Stimulated activated CD8-positive, alpha-beta memory T cell treated with anti-CD3 and anti-CD28 coated beads, Interleukin-4, amount 100 ng/mL, for 48 hours (primary cell): ENCODE measurements at places on chromosomes 12 and 14.

DNA sequence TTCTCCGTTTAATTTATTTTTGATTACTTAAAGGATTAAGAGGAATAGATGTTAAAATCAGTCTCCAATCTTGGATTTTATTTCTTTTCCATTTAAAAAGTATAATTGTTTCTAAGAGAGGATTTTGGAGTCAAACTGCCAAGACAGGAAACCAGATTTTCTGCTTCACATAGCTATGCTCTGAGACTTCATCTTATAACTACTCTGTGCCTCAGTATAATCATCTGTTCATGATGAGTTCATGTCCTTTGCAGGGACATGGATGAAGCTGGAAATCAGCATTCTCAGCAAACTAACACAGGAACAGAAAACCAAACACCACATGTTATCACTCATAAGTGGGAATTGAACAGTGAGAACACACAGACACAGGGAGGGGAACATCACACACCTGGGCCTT lies 9.0 kb upstream of the TAS2R31 start:
- DNase-seq = no peak

- no peak for DNase-seq
Measured at GRCh38 chr14:33377596-33378390, 439.1 kb downstream of the NPAS3 start.

GRCh38 chr12:10241727-10242126 lies 29.1 kb downstream of the GABARAPL1 start:
- DNase-seq = no peak

- DNase-seq = no peak
Measured at GRCh38 chr12:14885718-14886221, at the start of gene MGP. TSS of gene MGP (minus strand) at chr12:14885854. CDS start at chr12:14885791, 63 bp downstream.

DNA sequence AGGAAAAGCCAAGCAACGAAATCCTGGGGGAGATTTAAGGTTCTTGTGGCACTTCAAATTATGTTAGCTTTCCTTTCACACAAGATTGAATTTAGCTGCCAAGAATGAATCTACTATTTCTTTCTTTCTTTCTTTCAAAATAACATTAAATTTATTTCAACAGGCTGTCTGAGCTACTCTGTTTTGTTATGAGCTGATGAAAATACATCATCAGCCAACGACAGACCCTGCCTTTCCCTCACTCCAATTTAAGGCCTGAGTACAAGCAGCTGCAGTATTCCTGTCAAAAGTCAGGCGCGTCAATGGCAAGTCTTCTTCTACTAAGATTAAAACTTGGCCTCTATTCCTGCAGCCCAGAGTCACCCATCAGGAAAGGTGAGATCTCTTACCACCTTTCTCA lies 347.7 kb upstream of the FLRT2 start:
- no peak for DNase-seq

GRCh38 chr14:32400480-32400879 lies 71.4 kb downstream of the AKAP6 start:
- no peak for DNase-seq
